Upper lobe of right lung (tissue), 1 donor: ENCODE measurements at places on chromosomes 2 and 18. TPM values are rescaled to one million over a fixed set of nuclear protein-coding genes. Genes with fewer than 3 reads are reported as not detected.

- no peaks in the 10 kb centered on the region for H3K27me3 ChIP-seq
- H3K27ac ChIP-seq = no peak overlapping the region
- peaks cover 19% of the 10 kb centered on the region for H3K4me1 ChIP-seq
- no peak overlapping the region for H3K4me3 ChIP-seq
- no peak for DNase-seq
- no peaks in the 10 kb centered on the region for H3K36me3 ChIP-seq
Observed at GRCh38 chr2:224545884-224546644, 39.1 kb downstream of the CUL3 start.

Gene PXDN
- 58.4 TPM for total RNA-seq

Gene VWC2L
- total RNA-seq = not detected

Gene SLC9A2
- 0.58 TPM for total RNA-seq

Gene ASB3
- total RNA-seq = 29.0 TPM

Gene ATL2
- 69.1 TPM for total RNA-seq

- H3K4me1 ChIP-seq = no peaks in the 10 kb centered on the region
- no peak overlapping the region for H3K4me3 ChIP-seq
- H3K36me3 ChIP-seq = no peaks in the 10 kb centered on the region
Observed at GRCh38 chr2:223513771-223514455, 88.2 kb downstream of the SCG2 start.
